Activated naive CD4-positive, alpha-beta T cell (primary cell): ENCODE measurements at places on chromosomes 16 and 17.

DNA sequence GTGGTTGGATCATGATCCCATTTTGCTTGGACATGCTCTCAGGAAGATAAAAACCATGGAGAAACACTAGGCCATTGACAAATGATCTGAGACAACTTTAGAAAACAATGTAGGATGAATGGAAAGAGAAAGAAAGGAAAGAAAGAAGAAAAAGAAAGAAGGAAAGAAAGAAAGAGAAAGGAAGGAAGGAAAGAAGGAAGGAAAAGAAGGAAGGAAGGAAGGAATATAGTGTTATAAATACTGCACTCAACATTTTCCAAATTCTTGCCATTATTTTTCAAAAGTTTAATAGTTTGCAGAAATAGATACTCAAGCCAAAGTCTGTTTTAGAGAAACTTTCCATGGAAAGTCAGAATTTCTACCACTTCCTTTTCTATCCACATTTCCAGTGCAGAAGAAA, 39.2 kb upstream of the CACNG3 start:
- no peak for DNase-seq

- no peak for DNase-seq
Measured at GRCh38 chr16:20897253-20897897, 2.8 kb downstream of the DCUN1D3 start.

GRCh38 chr17:77300016-77300686, 159.4 kb downstream of the SEC14L1 start:
- no peak for DNase-seq

DNA sequence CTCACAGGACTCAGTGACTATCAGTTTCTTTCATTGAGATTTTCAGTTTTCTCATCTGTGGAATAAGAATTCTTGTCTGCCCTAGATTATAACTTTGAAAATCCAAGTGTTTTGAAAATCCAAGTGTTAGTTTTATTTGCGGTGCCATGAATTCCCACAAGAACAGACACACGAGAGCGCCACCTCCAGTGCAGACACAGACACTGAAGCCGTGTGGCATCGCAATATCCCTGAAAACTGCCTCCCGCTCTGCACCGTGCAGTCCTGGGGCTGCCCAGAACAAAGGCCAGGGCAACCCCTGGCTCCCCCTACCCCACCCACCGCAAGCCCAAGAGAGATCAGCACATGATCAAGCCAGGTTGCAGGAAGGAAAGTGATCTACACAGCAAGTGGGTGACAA, 229.5 kb upstream of the ASIC2 start:
- DNase-seq: no peak

- no peak for DNase-seq
Measured at GRCh38 chr16:82231008-82231787, 61.2 kb upstream of the MPHOSPH6 start.

- no peak for DNase-seq
Measured at GRCh38 chr17:39699818-39700147, at the start of gene ERBB2. Gene ERBB2 (plus strand): TSS chr17:39700064. CDS start chr17:39700239, 175 bp downstream.

- no peak for DNase-seq
Measured at GRCh38 chr17:46264456-46265198, 30.3 kb upstream of the LRRC37A start.

GRCh38 chr17:80289616-80290015, 29.0 kb downstream of the RNF213 start:
- DNase-seq: no peak

GRCh38 chr17:77691216-77692085, 267.1 kb upstream of the TNRC6C start:
- no peak for DNase-seq

GRCh38 chr16:81510016-81510415, 65.4 kb downstream of the CMIP start:
- DNase-seq: no peak

DNA sequence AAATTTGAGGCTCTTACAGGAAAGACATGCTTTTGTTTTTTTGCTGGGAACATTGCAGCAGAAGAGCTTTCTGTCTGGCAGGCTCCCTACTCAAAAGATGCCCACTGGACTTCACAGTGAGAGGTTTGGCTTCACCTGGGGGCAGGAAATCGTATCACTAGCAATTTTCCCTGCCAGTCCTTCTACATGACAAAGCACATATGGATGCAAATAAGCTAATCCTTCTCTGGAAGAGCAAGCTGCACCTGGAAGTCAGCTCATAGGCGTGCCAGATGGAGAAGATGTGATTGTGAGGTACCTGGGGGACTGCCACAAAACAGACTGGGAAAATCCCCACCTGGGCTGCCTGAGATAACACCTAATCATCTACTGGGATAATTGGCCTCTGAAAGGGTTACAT, 195.0 kb upstream of the CPHXL start:
- DNase-seq: no peak

DNA sequence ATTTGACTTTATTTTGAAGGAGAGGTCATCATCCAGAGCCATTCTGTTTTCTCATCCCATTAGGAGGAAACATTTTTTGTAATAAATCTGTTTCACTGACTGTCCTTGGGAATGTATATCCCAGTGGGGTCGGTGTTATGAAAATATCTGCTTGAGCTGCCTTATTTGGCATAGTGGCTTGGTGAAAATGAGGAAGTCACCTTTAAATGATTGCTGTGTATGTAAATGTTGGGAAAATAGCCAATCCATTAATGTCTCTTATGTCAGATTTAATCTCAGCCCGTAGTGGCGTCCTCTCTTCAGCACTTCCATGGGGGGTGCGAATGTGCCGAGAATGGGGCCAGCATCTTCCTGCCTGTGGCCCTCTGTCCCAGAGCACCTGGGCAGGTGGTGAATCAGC, 57.6 kb downstream of the BANP start:
- no peak for DNase-seq

- DNase-seq: no peak
Measured at GRCh38 chr16:22330326-22330725, 33.1 kb downstream of the POLR3E start.

GRCh38 chr17:6099492-6099891, 29.3 kb downstream of the WSCD1 start:
- DNase-seq: no peak

DNA sequence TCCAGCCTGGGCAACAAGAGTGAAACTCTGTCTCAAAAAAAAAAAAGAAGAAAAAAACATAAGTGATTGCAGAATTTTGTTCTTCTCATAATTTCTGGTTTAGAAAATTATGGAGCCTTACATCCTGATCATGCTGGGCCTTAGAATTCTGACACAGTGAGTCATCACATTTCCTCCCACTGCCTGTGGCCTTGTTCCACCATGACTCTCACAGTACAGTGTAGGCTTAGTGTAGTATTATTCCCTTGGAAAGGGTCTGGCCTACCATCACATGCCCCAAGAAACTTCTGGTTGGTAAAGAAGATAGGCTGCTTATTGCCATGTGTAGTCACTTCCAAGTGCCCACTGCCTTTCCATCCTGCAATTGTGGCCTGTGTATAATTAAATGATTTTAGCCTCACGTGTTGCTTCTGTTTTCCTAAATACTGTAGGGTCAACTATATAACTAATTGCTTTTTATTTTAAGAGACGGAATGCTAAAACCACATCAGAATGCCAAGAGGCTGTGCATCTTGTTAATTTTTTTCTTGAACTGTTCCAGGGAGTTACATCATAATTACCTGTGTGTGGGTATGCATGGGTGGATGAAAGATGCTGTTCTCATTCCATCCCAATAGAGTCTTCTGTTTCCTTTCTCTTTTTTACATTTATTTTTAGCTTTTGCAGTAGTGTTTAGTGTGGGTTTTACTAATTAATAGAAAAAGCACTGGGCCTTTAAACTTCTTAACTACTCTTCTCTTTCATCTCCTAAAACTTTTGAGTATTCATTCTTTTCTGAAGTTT, 25.9 kb downstream of the OGFOD1 start:
- no peak for DNase-seq
